ENCODE measurements at places on chromosomes 13 and 19. TPM values are rescaled to one million over a fixed set of nuclear protein-coding genes. Genes with fewer than 3 reads are reported as not detected.

GRCh38 chr19:38152461-38153379 lies 71.3 kb downstream of the DPF1 start:
- DNase-seq: no peak

Gene GPR183
- total RNA-seq: 5.4 TPM

DNA sequence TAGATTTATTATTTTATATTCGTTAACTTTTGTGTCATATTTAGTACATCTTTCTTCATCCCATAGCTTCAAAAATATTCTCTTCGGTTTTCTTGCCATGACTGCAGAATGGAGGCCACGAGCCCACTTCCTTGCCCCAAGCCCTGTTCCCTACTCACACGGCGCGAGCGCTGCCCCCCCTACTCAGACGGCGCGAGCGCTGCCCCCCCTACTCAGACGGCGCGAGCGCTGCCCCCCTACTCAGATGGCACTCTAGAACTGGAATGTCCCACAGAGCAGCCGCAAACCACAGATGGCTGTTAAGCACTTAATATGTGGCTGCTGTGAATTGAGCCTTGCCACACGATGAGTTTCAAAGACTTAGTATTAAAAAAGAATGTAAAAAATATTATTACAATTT lies 102.2 kb upstream of the PEG3 start:
- peak; percentile 50 for DNase-seq

Gene CEACAM19
- total RNA-seq: 4.5 TPM

Gene SBK3
- 0.39 TPM for total RNA-seq

- DNase-seq: peak; percentile 52
Observed at GRCh38 chr19:29845574-29846176, 33.9 kb downstream of the CCNE1 start.

Gene HNRNPA1L2
- 11.4 TPM for total RNA-seq

DNA sequence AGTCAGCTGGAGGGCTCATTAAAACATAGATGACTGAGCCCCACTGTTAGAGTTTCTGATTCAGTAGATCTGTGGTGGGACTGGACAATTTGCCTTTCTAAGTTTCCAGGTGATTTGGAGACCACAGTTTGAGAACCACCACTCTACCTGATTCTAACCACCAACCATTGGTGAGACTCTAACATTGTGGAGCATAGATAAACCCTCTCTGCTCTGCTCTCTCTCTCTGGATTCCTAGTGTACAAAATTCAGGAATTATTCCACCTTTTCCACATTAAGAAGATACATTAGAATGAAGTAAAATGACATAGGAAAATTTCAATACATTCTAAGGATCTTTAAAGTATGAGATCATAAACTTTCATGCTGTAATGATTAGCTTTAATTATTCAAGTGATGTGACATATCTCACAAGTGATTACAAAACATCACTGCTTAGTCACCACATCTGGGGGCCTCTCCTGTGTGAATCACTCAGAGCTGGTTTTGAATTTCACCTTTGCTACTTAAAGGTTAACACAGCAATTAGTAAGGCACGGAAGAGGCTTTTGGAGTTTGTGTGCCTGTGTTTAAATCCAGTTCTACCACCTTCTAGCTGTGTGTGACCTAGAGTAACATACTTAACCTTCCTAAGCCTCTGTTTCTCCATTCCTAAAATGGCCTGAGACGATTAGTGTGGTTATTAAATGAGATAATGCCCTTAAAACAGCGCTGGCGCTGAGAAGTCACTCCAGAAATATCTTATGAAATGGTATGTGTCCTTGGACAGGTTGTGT lies 78.5 kb upstream of the NBEA start:
- no peak for DNase-seq

DNA sequence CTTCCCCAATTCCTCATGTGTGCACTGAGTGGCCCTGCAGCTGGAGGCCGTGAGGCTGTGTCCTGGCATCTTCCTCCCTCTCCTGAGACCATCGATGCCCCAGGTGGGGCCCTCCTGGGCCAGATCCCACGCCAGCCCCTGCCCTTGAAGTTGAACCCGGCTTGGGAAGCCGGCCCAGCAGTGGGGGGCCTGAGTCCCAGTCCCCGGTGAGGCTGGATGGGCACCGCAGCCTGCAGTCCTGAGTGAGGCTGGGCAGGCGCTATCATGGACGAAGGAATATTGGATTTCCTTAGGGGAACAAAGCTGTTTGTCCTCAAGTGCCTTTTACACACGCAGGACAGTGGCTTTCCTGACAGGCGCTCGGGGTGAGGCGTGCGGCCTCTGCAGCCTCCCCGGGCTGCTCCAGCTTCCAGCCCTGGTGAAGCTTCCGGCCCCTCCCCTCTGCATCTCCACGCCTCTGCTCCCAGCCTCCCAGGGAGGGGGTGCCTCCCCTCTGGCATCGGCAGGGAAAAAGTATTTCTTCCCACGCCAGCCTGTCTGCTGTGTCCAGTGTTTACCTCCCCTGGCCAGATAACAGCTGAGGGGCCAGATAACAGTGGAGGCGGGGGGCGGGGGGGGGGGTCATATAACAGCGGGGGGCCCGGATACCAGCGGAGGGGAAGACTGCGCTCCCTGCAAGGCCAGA lies 159.5 kb downstream of the KDM4B start:
- DNase-seq: peak; percentile 64

GRCh38 chr19:57008432-57008831 lies 111.4 kb upstream of the USP29 start:
- no peak for DNase-seq

DNA sequence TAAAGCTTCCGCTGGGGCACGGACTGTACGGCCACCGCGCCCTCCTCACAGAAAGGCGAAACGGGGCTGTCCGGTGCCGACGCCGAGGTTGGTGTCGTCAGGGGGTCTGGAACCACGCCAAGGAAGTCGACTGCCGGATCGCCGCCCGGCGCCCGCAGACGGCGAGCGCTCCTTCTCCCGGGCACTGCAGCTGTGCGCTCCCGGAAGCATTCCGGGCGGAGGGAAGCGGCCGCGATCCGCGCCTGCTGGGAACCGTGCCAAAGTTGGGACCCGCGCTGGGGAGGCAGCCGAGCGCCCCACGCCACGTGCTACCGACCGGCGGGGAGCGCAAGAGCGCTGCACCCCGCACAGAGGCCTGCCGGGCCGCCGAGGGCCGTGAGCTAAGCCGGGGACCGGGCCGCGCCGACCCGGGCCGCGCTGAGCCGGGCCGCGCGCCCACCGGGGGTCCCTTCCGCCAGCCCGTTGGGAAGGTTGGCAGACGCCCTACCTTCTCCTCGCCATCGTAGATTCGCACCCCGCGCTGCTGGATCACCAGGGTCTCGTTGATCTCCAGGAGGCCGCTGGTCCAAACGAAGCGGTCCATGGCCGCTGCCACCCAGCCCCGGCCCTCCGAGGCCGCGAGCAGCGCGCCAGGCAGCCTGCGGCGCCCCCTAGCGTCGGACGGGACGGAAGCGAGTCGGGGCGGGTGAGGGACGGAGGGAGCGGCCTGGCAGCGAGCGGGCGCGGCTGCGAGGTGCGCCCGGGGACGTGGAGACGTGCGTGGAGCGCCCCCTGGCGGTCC lies at the start of gene VPS36:
TSS of gene VPS36 (minus strand) at position 623 of the 781 bp plus-strand sequence. CDS start at position 583, 40 bp downstream.
- peak; percentile 96 for DNase-seq

Gene ZNF524
- 13.0 TPM for total RNA-seq

GRCh38 chr13:113491418-113491883 lies 940 bp upstream of the DCUN1D2 start:
- DNase-seq: no peak

Data from ureter (tissue), 1 donor.